ENCODE measurements at places on chromosomes 2 and 18. TPM values are rescaled to one million over a fixed set of nuclear protein-coding genes. Genes with fewer than 3 reads are reported as not detected.

Gene GULP1
- 86.1 TPM for polyA plus RNA-seq

DNA sequence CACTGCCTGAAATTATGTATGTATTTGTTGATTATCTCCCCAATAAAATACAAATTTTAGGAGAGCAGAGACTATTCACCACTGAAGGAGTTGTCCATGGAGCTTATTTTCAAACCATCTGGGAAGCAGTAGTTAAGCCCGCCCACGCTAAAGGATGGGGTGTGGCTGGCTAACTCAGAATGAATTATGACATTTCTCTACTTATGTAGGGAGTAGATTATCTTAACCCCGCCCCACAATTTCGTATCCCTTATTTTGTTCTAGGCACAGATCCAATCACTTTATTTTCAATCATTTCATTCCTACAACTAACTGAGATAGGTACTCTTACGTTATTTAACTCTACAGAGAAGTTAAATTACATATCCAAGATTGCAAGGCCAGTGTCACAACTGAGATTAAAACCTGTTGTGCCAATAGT, 1.4 kb upstream of the LAPTM4A start:
- peak; percentile 74 for DNase-seq

- DNase-seq: no peak
Observed at GRCh38 chr18:9995631-9996030, 81.8 kb downstream of the VAPA start.

Gene NAT8
- polyA plus RNA-seq: 1.2 TPM

Gene DSC2
- 17.6 TPM for polyA plus RNA-seq

DNA sequence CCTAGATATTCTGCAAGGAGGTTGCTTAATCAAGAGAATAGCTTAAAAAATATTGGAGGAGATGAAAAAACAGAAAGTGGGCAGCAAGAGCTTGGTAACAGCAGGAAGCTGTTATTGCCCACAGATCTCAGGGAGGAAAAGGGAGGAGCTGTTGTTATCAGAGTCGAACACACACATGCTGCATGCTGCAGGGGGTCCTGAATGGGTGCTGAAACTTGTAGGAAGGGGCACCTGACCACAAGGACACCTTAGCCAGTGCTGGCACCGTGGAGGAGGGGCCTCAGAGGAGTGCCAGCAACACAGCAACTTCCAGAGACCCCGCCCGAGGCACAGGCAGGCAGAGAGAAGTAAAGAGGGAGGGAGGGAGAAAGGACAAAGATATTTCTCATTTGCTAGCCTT, 332.9 kb downstream of the SOCS6 start:
- no peak for DNase-seq

Gene POTEJ
- polyA plus RNA-seq: 0.36 TPM

DNA sequence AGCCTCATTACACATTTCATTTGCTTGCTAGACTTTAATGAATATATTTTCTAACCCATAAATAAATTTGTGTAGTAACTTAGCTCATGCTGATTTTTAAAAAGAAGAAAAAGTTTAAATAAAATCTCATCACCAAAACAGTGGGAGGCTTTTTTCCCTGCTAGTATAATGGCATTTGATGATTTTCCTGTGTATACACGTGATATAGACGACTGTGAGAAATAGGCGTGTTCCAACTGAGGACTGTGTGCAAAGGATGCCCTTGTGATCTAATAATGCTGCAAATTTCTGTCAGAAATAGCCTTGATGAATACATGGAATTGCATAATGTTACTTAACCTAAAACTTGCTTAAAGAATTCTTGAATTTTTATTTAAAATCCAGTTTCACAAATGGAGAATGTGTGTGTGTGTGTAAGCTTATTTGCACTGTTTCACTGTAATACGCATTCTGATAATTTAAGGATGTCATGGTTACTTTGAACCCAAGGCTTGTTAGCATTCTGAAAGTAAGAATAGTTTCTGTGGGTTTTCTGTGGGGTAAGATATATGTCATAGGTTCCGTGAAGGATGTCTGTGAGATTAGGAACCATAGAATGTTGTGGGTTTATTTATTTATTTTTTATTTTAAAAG, 178.0 kb downstream of the DLGAP1 start:
- no peak for DNase-seq

Data from left lung (tissue), 14 donors.